ENCODE measurements at places on chromosomes 5 and 9.

DNA sequence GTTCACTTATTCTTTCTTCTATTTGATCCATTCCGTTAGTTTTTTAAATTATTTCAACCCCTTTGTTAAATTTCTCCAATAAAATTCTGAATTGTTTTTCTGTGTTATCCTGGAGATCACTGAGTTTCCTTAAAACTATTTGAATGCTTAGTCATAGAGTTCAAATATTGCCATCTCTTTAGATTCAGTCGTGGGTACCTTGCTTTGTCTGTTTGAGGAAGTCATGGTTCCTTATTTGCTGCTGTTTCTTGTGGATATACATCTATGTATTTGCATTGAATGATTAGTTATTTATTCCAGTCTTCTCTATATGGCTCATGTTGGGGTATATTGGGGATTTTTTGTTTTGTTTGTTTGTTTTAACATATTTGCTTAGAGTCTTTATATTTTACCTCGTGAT is 80.6 kb downstream of the HINT1 start:
- no peak for DNase-seq

DNA sequence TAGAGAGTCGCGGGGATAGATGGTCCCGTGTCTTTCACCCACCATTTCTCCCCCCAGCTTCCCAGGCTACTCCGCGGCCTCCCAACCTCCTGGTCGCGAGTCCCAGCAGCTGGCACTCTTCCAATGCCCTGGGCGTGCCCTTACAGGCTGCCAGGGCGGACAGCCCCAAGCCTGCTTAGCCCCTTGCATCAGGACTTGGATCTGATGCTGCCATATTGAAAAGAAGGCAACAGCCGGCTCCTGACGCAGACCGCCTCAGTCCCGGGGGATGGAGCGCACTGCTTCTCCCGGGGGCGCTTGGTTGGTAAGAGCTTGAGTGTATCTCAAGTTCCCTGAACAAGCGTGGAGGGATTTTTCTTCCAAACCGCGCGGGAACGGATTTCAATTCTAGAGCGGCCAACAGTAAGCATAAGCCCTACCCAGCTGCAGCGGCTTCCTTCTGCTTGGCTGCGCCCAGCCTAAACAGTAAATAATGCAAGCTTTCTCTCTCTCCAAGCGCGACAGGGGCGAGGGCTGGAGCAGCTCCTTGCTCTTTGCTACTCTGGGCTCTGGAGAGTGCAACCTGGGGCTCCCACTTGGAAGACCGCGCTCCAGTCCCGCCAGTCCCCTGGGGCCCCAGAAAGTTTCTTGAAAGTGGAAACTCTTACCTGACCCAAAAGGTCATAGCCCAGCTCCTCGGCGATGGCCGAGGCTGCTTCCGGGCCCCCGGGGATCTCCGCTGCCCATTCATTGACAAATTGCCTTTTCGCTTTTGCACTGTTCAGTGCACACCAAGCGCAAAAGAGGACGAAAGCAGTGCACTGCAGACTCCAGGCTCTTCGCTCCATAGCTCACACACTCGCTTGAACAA is 607 bp downstream of the PCSK1 start:
- DNase-seq, result no peak

GRCh38 chr9:134539586-134540194 is 101.9 kb upstream of the COL5A1 start:
- no peak for DNase-seq

- no peak for DNase-seq
These were observed 322.8 kb upstream of the RFX3 start for GRCh38 chr9:3848445-3849114.

- no peak for DNase-seq
These were observed 802 bp downstream of the CCDC107 start for GRCh38 chr9:35658968-35659220.

GRCh38 chr9:80127920-80128319 is 556.2 kb downstream of the TLE4 start:
- no peak for DNase-seq

- no peak for DNase-seq
These were observed 58.2 kb upstream of the SNCAIP start for GRCh38 chr5:122253794-122254193.

GRCh38 chr9:71592400-71592799 is 175.9 kb downstream of the CEMIP2 start:
- no peak for DNase-seq

- DNase-seq, result no peak
These were observed 36.8 kb downstream of the CPEB4 start for GRCh38 chr5:173924899-173925298.

DNA sequence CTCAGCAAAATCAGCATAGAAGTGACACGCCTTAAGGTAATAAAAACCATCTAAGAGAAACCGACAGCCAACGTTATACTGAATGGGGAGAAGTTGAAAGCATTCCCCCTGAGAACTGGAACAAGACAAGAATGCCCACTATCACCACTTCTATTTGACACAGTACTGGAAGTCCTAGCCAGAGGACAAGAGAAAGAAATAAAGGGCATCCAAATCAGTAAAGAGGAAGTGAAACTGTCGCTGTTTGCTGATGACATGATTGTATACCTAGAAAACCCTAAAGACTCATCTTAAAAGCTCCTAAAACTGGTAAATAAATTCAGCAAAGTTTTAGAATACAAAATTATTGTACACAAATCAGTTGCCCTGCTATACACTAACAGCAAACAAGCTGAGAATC is 393.3 kb downstream of the KIF4B start:
- no peak for DNase-seq

DNA sequence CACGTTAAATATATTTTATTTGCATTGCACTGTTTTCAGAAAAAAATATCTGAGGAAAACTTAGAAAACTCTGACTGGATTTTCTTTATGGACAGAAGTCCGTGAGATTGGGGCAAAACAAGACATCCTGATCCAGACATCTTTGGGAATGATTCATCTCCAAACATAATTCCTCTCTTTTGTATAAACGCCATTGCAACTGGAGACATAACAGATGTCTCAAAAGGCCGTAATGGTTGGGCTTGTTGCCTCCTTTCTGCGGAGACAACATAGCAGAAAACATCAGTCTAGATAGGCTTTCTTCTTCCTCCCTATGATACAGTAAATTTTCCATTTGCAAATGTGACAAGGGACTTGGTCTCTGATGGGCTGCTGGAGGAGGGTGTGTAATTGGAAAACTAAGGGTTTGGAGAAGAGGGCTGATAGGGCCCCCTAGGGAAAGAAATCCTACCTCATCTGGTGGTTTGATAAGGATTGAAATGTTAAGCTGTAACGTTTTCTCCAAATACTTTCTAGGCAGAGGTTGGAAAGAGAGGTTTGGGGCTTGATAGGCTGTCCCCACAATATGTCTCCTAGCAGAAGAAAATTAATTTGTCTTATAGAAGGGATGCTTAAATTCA is 631.5 kb upstream of the ST8SIA4 start:
- no peak for DNase-seq

GRCh38 chr9:129220771-129221170 is 42.7 kb upstream of the IER5L start:
- DNase-seq, result no peak

DNA sequence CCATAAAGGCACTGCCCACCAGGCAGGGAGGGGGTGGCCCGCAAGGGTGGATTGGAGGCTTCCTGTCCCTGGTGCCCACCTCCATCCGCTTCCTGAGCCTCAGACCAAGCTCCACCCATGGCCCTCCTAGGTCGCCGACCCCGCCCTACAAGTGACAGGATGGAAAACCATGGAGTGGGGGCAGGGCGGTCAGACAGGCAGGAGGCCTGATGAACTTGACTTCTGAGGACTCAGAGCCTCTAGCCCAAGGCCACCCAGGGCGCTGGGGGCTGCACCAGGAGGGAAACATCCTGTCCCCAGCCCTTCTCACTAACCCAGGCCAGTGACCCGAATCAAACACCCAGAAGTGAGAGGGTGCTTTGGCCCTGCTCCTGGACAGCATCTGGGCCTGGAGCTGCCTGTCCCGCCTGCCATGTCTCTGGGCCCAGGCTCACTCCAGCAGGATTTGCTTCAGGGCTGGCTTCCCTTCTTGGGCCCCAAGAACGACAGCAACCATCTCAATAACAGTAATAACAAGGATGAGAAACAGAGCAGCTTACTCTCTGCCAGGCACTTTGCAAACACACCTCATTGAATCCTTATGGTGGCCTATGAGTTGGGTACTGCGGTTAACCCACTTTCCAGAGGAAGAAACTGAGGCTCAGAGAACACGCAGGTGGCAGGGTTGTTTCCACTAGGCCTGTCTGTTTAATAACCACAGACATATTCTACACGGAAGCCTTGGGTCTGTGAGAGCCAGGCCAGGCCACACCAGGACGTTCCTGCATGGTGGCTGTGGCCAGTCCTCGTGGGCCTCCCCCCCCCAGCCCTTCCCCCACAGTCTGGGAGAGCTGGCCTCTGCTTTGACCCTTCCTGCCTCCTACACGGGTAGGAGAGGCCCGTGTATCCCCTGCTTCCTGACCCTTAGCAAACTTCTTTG is 4.4 kb upstream of the ST6GALNAC6 start:
- no peak for DNase-seq

DNA sequence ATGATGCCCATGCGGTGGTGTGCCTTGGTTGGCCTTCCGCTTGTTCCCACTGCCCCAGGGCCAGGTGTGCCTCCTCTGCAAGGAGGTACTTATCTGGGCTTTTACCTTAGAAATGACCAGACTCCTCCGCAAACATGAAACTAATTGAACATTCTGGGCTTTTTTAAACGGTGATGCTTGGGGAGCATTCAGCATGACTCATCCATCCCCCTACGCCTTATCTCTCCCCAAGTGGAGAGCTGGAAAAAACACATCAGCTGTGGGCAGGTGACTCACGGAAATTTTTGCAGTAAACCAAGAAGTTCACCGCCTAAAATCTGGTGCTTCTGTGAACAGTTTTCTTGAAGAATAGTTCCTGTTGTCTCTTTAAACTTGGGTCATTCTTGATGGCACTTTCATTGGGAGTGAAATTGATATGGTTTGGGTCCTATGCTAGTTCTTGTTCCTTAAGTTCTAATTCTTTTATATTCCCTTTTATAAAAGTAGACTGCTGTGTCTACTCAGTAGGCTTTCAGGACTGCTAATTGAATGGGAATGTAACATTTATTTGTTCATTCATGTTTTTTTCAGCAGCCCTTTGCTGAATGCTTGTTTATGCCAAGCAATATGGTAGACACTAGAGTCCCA is 39.6 kb downstream of the SFXN1 start:
- no peak for DNase-seq

DNA sequence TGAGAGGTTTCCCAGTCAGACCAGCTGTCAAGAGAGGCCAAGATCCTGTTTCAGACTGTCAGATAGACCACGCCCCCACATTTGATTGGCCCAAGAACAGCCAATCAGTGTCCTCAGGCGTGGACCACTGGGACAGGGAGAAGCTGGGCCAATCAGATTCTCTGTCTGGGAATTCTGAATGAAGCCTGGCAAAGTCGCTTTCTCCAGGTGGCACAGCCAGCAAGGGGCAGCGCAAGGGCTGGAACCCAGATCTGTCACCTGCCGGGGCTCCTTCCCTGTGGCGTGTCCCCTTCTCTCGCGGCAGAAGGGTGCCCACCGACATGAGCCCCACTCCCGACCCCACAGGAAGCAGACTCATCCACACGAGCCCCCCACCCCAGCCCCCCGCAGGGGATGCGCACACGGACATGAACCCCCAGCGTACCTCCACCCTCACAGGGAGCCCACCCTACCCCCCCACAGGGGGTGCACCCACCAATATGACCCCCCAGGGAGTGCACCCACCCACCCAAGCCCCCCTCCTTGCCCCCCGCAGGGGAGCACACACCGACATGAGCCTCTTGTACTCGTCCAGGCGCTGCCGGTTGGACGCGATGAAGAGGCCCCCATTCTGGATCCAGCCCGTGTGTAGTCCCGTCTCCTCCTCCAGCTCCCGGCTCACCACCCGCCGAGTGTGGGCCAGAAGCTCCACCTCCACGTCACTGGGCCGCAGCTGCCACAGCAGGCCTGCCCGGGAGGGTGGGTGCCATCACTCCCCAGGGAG is 6.1 kb downstream of the SARDH start:
- DNase-seq, result peak; percentile 5

- DNase-seq, result no peak
These were observed 542.9 kb downstream of the LRRC70 start for GRCh38 chr5:63121471-63121870.

DNA sequence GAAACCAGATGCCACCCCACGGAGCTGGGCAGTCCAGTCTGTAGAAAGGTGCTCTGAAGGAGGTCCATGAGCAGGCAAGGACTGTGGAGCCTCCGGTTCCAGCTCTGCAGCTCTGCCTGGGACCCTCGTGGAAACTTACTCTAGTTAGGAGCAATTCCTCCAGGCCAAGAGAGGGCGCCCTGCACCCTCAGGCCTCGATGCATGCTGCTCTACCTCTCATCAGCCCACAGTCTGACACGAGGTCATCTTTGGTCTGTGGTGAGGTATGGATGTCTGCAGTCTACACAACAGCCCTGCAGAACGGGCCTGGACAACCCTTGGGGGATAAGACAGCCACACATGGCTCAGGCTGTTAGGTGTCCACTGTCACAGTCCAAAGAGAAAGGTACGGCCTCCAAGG is 50.6 kb upstream of the UBTD2 start:
- DNase-seq, result no peak

- DNase-seq, result no peak
These were observed 85.0 kb downstream of the DNAH5 start for GRCh38 chr5:13859270-13860065.

DNA sequence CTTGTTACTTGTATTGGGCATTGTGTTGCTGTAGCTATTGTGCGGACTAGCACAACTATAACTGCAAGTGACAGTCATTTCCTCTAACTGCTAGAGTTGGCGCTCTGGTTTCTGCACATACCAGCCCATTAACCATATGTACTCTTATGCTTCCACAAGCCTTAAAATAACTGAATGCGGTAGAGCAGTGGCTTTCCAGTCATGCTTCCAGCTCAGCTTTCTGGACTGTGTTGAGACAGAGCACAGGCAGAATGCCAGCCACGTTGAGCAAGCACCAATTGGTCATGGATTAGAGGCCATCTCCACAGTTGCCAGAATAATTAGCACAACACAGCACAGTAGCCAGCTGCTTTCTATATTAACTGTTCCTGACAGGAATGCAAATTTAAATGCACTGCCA is 12.2 kb downstream of the INVS start:
- no peak for DNase-seq

DNA sequence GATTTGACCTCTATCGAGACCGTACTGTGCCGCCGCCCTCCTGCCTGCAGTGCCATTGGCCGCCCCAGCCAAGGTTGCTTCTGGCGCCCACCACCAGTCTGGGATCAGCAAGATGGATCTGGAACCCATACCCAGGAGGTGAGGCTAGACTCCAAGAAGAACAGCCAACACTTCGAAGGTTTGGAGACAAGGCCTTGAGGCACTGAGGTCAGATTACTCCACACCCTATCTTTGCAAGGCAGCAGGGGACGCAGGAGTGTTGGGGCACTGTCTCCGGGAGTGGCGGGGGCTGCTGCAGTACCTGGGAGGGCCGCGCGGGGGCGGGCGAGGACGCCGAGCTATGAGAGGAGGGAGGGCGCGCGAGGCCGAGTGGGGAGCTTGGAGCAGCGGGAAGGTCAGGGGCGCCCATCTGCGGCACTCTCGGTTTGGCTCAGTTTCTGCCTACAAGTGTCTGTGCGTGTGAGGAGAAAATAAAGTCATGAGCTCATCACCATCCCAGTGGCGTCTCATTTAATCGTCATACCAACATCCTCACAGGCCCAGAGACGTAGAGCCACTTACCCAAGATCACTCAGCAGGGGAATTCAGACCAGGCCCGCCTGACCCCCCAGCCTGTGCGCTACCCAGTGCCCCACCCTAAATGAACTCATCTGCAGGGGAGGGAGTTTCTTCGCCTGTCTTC is 20.5 kb upstream of the PSD2 start:
- no peak for DNase-seq

Measured in NCI-H187 treated with DMSO at 0.1 percent for 48 hours (cell line).